Substantia nigra (tissue), 51 donors: ENCODE measurements at places on chromosomes 5 and 9.

DNA sequence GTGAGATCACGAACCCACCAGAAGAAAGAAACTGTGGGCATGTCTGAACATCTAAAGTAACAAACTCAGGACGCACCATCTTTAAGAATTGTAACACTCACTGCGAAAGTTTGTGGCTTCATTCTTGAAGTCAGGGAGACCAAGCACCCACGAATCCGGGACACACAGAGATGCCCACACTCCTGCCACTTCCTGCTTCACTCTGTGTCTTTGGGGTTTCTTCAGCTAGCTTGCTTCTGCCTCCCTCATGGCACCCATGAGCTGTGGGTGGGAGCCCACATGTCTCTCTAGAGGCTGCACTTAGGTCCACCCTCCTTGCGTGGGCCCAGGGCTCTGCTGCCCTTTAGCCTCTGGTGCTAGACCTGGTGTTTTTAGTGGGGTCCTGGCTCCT lies 61.2 kb upstream of the CNOT6 start:
- no peak for DNase-seq

- DNase-seq, result no peak
Observed at GRCh38 chr5:89059274-89059673, 176.3 kb upstream of the MEF2C start.

DNA sequence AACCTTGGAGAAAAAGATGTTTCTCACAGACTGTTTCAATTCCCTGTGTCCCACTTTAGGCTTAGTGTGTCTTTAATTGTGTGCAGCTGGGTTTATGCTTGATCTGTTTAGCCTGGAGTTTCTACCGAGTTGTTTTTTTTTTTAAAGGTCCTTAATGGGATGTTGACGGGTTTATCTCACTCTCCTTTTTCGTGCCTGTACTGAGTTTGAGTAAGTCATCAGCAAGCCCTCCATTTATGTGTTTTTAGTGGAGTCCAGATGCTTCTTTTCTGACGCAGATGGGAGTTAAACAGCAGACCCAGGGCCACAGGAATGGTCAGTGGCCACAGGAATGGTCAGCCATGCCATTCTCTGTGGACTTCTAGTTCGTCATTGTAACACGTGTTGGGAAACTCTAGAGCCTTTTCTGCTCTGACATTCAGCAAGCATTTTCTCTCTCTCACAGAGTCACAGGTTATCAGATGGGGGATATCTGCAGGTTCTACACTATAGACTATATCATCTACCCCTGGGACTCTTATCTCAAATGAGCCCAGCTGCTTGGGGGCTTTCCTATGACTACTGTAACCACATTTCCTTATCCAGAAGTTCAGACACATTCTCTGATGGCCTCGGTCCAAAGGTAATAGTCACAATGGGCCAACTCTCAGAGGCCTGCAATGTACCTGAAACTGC lies 190.5 kb downstream of the TTLL11 start:
- DNase-seq, result no peak

GRCh38 chr5:143008809-143009521 lies 238.8 kb downstream of the ARHGAP26 start:
- no peak for DNase-seq

DNA sequence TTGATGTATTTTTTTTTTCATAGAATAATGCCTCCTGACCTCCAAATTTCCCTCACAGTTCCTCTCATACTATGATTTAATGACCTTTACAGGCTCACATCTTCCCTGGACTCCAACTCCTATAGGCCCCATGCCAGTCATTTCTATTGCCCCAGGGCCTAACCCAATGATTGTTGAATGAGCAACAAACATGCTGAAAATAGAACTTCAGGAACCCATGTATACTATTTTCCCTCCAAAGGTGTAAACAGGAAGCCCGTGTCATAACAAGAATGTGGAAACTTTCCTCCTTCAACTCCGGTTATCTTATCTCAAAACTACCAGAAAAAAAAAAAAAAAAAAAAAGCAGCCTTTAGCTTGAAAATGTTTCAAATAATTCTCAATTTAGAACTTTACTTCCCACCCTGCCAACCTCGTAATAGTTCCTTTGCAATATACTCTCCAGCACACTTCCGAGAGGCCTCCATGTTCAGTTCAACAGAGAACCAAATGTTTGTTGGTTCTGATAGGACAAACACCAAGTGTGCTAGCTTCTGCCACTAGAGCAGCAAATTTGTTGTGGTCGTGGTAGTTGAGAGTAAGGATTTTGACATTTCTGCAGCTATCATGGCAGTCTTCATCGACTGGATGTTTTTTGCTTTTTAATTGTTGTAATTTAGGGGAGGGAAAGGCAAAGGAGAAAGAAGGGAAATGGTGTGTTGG lies 25.8 kb downstream of the TRPM6 start:
- no peak for DNase-seq

DNA sequence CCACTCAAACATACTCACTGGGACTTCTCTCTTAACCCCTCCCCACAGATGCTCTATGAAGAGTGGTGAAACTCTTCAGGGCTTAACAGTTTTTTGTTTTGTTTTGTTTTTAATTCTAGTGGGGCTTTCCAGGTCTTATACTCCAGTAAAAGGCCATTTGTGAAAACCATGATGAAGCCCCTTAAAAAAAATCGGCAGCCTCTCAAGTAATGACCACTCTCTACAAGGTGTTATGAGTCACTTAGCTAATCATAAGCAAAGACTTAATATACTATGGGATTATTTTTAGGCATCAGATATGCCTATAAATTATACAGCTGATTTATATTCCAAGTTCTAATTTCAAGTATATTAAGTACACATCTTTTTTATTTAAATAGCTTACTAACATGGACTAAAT lies 607.9 kb downstream of the RAB3C start:
- DNase-seq, result no peak

GRCh38 chr9:124802426-124802825 lies 25.5 kb downstream of the OLFML2A start:
- no peak for DNase-seq

DNA sequence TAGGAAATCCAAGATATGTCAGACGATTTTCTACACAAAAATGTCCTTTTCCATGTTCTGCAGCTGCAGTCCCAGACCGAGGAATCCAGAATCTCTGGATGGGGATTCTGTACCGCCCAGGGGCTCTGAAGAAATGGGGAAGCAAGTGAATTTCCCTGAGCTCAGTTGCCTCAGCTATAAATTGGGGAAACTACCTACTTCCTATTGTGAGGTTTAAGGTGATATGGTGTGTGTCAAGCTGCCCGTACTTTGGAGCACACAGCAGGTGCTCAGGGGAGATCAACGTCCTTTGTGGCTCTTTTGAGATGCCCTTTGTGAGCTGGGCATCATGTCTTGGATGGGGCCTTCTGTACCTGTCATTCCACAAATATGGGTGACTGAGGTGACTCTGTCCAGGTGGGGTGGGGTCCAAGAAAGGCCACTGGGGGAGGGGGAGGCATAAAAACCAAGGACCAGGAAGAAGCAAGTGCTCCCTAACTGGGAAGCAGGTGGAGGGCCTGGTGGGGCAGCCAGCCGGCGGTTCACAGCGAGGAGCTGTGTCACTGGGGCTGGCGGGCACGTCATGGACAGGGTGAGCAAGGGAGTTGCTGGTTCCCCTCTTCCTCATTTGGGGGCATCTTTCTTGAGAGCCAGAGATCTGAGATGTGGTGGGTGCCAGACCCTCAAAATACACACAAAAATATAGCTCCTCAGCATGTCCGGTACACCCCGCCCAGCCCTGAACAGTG lies 116.0 kb downstream of the CRB2 start:
- no peak for DNase-seq

GRCh38 chr5:85096421-85096820 lies 711.7 kb upstream of the EDIL3 start:
- no peak for DNase-seq

GRCh38 chr9:4946937-4947336 lies 38.1 kb upstream of the JAK2 start:
- no peak for DNase-seq

- DNase-seq, result no peak
Observed at GRCh38 chr5:73694089-73694488, 68.1 kb downstream of the ARHGEF28 start.

GRCh38 chr5:174418809-174419539 lies 305.4 kb upstream of the MSX2 start:
- no peak for DNase-seq

DNA sequence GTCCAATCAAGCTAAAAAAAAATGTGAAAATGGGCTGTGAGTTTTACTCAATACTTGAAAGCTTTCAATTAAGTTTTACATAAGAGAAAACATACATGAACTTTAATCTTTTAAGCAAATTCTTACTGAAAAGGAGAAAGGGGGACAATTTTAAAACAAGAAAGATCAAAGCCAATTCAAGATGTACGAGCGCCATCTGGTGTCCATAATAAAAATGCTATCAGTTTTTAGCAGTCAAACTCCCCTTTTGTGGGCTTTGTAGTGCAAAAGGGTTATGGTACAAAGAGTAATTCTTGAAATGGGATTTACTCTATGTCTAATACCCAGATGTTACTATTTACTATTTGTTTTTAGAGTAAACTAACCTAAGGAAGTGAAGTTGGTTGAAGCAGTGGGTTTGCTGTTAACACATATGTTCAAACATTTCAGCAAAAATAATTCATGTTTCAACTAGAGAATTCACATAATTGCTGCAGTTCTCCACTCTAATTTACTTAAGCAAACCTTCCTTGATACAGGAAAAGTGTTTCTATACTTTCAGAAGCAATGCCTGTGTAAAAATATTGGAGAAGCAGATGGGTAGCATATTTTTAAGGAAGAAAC lies 228.2 kb upstream of the TYRP1 start:
- no peak for DNase-seq

DNA sequence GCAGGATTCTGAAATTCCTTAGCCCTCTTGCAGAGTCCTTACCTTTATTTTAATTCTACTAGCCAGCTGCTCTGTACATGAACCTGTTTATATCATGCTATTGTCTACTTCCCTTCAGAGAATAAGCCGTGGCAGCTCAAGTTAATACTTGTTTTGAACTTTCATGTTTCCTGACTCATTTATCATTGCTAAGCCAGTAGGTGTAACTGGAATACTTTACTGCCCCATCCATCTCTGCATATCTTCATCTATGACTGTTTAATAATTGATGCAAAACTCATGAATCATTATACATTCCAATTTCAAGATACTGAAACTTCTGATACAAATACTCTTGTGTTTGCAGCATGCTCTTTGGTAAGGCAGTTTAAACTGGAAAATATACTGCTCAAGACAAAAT lies 174.7 kb downstream of the PPP2R2B start:
- DNase-seq, result no peak

- no peak for DNase-seq
Observed at GRCh38 chr9:93577975-93578682, 1.7 kb downstream of the PHF2 start.
